ENCODE measurements at places on chromosomes 2 and 18. TPM values are rescaled to one million over a fixed set of nuclear protein-coding genes. Genes with fewer than 3 reads are reported as not detected.

DNA sequence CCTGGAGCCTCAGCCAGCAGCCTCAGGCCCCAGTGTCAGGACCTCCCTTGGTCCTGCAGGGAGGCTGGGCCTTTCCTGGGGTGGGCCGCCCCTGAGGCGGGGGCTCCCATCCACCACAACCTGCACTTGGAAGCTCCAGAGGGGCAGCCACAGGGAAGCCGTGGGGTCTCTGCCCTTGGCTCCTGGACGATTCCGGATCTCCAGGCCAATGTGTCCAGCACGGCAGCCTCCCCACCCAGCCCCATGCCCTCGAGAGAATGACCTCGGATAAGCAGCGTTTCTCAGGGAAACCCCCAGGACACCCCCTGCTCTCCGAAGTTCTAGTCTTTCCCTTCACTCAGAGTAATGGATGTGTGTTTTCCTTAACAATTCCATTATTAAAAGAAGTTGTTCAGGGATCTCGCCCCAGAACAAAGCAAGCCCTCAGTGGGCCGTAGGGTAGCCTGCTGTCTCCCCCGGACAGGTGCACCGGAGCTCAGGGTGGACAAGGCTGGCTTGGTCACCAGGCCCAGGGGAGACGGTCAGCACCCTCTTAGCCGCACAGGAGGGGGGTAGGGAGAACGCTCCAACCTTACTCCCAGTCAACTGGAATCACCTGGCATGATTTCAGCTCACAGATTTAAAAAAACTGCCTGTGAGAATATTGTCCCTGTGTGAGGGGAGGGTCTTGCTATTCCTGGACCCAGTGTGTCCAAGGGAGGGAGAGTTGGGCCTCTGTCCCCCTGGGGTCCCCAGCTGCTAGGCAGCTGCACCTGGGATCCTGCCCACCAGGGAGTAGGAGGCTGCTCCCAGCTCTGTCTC lies 72.2 kb upstream of the OTOS start:
- DNase-seq: no peak

- no peak for DNase-seq
These were observed 64.8 kb downstream of the IKZF2 start for GRCh38 chr2:213086571-213086970.

- no peak for DNase-seq
These were observed 330.2 kb downstream of the DSC3 start for GRCh38 chr18:30712383-30712782.

- no peak for DNase-seq
These were observed 77.5 kb upstream of the ASB18 start for GRCh38 chr2:236341721-236342120.

- no peak for DNase-seq
These were observed 110.4 kb downstream of the CYP26B1 start for GRCh38 chr2:72037261-72037666.

DNA sequence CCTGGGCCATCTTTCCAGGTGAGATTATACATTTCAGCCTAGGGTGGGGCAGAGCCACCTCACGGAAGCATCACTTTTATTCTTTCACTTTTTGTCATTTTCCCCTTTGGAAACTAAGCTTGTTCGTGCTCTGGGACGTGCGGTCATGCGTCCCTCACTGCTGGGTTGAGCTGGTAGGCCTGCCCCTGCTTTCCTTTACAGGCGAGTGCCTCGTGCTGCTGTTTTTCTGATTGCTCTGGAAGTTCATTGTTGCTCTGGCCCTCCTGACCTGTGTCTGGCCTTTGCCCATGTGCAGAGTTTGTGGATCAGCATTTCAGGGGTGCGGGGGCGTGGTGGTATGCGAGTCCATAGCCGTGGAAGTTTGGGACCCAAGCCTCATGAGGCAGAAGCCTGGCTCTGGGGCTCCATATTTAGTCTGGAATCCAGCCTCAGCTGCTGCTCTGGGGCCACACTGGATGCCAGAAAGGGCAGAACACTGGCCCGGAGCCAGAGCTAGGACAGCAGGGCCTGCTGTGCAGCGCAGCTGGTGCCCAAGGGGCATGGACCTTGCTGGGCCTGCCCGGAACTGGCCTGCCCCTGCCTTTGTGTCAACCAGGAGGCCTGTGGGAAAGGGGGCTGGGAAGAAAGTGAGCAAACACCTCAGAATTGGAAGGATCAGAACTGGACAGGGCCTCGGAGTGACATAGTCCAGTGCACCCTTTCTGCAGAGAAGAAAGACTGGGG lies 51.1 kb downstream of the CTIF start:
- no peak for DNase-seq

DNA sequence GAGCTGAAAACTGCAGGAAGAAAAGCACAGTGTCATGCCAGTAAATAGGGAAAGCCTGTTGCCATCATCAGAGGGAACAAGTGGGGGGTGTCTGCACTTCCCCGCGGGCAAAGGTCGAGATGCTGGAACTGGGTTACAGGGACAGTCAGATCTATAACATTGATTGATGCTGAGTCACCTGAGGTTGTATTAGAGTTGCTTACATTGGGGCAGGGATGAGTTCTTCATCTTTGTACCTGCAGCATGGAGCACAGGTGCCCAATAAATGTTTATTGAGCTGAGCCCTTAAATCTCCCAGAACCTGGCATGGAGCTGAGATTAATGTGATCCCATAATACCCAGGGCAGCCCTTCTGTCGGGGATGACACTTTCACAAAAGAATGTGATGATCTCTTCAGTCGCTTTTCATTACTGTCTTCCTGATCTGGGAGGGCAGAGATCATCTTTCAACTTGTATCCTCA lies 5.9 kb upstream of the RNF152 start:
- no peak for DNase-seq

DNA sequence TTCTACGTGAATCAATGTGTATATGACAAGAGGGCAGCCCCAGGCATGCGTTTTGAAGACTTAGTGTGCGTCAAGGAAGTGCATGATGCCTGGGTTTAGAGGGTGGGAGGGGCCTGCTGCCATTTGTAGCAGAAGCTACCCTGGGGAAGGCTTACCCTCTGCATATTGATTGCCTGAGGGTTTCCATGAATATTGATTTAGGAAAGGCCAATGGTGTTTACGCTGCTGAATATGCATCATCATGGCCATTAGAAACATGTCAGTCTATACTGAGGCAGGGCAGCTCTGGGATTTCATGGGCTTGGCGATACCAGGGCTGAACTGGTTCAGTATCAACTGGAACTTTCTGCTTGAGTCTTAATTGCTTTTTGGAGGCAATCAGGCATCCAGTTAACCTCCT lies 259.3 kb downstream of the DCDC2C start:
- no peak for DNase-seq

DNA sequence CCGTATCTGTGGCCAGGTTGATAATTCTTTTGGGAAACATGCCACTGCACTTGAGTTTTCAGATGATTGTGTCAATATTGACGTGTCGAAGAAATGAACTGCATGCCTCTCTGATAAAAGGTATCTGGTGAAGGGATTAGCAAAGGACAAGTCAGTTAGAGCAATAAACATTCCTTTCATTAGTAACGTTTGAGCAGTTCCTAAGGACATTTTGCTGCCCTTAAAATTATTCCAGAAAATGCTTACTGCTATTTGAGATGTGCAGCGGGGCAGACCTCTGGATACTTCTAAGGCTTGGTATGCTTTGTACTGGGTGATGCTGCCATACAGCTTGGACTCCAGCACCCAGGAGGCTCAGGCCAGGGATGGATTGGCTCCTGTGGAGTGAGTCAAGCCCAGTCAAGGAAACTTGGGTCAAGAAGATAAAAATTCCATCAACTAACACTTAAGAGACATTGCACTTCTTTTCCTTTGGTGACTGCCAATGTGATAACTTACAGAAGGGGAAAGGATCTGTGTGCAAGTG lies 166.7 kb downstream of the FHOD3 start:
- no peak for DNase-seq

- no peak for DNase-seq
These were observed 85.5 kb upstream of the RND3 start for GRCh38 chr2:150572961-150573395.

GRCh38 chr2:95323347-95324155 lies 26.4 kb downstream of the KCNIP3 start:
- DNase-seq: no peak

- no peak for DNase-seq
These were observed 848 bp downstream of the FAM124B start for GRCh38 chr2:224400886-224401632.

- no peak for DNase-seq
These were observed 342.2 kb upstream of the HS6ST1 start for GRCh38 chr2:128660836-128661235.

DNA sequence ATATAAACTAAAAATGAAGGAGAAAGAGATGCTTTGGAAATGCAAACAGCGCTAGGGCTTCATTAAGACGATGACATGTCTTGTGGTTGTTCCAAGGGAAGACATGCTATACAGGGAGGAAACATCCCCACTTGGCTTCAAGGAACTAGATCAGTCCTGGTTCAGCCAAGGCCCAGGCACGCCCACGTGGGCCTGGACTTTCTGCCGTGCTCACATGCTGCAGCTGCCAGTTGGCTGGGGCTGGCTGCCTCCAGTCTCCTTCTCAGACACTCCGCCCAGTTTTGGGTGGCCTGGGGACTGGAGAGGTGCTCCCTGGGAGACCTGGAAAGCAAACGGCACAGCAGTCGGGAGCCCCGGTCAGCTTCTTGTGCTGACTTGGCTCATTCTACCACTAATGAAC lies 109.6 kb downstream of the GLI2 start:
- no peak for DNase-seq

- DNase-seq: no peak
These were observed 172.3 kb downstream of the ARL6IP6 start for GRCh38 chr2:152890736-152891135.

- no peak for DNase-seq
These were observed 2.0 kb downstream of the ZNF638 start for GRCh38 chr2:71333619-71334018.

GRCh38 chr2:145185696-145186095 lies 665.8 kb upstream of the ZEB2 start:
- DNase-seq: no peak

DNA sequence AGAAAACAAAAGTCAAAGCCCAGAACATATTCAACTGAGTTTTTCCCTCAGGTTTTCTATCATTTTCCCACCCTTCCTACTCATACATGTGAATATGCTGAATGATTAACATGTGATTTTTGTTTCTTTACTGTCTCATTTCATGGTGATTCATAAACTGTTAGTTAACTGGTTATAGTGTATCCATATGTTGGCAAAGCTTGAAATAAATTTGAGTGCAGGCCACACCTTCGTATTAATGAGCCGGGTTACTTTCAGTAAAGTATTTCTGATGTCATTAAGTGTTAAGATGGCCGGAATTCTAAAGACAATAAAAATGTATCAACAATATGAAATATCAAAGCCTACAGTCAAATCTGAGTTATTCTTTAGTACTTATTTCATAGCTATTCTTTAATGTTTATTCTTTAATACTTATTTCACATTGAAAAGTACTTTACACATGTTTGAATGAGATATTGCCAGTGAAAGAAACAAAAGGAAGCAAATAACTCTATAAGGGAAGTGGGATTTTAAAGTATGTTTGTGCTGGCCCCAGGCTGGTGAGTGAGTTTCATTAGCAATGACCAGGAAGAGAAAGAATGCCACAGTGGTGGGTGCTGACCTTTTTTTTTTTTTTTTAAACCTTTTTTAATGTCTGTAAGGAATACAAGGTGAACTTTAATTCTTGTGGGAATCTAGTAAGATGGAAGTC lies 178.6 kb downstream of the NEDD4L start:
- DNase-seq: no peak

DNA sequence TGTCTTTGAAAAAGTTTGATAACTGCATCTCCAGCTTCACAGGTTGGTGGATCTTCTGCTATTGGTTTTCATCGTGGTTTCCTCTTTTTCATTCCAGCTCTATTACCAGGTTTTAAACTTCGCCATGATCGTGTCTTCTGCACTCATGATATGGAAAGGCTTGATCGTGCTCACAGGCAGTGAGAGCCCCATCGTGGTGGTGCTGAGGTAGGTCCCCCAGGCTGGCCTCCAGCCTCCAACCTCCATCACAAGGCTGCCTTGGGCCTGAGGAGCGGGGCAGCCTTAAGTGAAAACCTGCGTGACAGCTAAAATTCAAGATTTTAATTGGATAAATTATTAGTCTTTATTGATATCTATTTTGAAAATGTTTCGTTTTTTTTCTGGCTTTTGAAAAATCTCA lies 9.7 kb downstream of the SEC11C start:
- DNase-seq: no peak

Gene RUFY4
- 0.44 TPM for total RNA-seq

Gene HTRA2
- 15.7 TPM for total RNA-seq

Gene ANKRD29
- not detected for total RNA-seq

Gene C1GALT1C1L
- not detected for total RNA-seq

Gene LHCGR
- not detected for total RNA-seq

Gene XDH
- total RNA-seq: not detected

Gene CABYR
- total RNA-seq: 1.2 TPM

Gene IER3IP1
- total RNA-seq: 2.5 TPM

Gene SCG2
- total RNA-seq: not detected

Gene GBX2
- not detected for total RNA-seq

Gene TCF23
- not detected for total RNA-seq

Gene TEKT4
- not detected for total RNA-seq

Gene GKN1
- total RNA-seq: not detected

Gene ATP6V1B1
- not detected for total RNA-seq
